ENCODE measurements at places on chromosomes 11 and 22. TPM values are rescaled to one million over a fixed set of nuclear protein-coding genes. Genes with fewer than 3 reads are reported as not detected.

The YPEL4 gene
- not detected for total RNA-seq

DNA sequence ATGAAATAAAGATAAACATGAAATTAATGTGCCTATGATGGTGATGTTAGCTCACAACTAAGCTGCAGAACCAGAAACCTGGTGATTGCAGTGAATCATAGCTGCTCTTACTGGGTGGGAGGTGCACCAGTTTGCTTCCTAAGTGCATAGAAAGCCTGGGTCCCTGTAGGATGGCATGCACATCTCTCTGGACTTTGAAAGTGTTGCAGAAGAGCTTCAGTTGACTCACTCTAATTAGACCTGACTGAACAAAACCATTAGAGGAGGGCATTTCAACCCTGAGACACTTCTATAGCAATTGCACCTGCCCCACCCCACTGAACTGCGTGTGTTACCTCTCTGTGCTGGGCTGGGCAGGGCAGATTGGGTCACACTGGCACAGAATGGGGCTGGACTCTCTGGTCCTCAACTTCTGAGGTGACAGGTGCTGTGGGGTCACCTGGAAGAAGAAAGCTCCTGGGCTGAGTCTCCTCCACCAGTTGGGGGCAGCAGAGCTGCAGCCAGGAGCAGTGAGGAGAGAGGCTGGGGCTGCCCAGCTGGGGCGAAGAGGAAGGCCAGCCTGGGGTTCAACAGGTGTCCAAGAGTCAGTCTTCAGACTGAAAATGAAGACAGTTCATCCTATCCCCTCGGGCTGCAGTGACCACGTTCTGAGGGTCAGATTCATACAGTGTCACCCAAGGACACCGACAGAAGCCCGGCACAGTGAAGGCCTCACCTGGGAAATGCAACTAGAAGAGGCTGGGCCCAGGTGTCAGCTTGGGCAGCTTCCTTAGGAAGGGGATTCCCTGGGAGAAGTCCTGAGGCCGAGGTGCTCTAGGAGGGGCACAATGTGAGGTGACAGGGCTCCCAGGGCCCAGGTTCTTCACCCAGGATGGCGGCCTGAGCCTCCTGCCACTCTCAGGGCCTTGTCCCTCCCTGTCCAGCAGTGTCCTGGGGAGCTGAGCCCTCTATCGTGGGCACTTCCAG is 58.1 kb downstream of the GGTLC2 start:
- no peak for DNase-seq

The PTPN5 gene
- total RNA-seq, result not detected

- DNase-seq, result no peak
Observed at GRCh38 chr11:1931341-1932104, 12.0 kb downstream of the TNNT3 start.

The C11orf52 gene
- not detected for total RNA-seq

The SGSM1 gene
- total RNA-seq, result 1.6 TPM

The OR8G1 gene
- not detected for total RNA-seq

Measured in Panc1 (cell line).